Cardiac septum (tissue), 1 donor: ENCODE measurements at places on chromosomes 3 and 15.

- no peak for DNase-seq
Observed at GRCh38 chr3:63912768-63913588, 795 bp upstream of the SCAANT1 start.

- peak; percentile 54 for DNase-seq
Observed at GRCh38 chr15:28914483-28915023, 28.8 kb downstream of the APBA2 start.

- no peak for DNase-seq
Observed at GRCh38 chr15:87144775-87145174, 1065.1 kb downstream of the AGBL1 start.

GRCh38 chr15:101192081-101192480 is 59.8 kb downstream of the CHSY1 start:
- no peak for DNase-seq

- DNase-seq, result no peak
Observed at GRCh38 chr3:128740621-128741020, 14.6 kb downstream of the RAB7A start.

GRCh38 chr3:173553635-173554280 is 156.2 kb downstream of the NLGN1 start:
- DNase-seq, result no peak

DNA sequence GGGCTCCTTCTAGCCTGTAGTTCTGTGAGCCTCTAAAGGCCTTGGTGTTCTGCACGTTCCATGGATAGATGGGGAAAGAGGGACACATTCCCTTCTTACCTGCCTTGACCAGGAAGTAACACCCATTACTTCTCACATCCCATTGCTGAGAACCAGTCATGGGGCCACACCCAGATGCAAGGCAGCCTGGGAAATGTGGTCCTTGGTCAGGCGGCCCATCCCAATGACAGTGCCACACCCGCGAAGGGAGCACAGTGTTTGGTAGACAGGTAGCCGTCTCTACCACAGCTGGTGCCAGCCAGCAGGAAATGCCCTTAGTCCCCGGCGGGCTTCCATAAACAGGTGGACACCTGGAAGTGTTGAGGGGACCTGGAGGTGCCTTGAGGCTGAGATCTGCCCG is 23.2 kb upstream of the LCTL start:
- DNase-seq, result no peak

- DNase-seq, result no peak
Observed at GRCh38 chr3:60188803-60189202, 1062.4 kb downstream of the FHIT start.

- no peak for DNase-seq
Observed at GRCh38 chr3:138186221-138186620, 880 bp upstream of the ARMC8 start.

GRCh38 chr3:3309887-3310286 is 130.4 kb upstream of the CRBN start:
- DNase-seq, result no peak

GRCh38 chr15:34804113-34804512 is 8.8 kb upstream of the ACTC1 start:
- DNase-seq, result no peak

GRCh38 chr15:94258246-94258645 is 26.9 kb downstream of the MCTP2 start:
- no peak for DNase-seq

DNA sequence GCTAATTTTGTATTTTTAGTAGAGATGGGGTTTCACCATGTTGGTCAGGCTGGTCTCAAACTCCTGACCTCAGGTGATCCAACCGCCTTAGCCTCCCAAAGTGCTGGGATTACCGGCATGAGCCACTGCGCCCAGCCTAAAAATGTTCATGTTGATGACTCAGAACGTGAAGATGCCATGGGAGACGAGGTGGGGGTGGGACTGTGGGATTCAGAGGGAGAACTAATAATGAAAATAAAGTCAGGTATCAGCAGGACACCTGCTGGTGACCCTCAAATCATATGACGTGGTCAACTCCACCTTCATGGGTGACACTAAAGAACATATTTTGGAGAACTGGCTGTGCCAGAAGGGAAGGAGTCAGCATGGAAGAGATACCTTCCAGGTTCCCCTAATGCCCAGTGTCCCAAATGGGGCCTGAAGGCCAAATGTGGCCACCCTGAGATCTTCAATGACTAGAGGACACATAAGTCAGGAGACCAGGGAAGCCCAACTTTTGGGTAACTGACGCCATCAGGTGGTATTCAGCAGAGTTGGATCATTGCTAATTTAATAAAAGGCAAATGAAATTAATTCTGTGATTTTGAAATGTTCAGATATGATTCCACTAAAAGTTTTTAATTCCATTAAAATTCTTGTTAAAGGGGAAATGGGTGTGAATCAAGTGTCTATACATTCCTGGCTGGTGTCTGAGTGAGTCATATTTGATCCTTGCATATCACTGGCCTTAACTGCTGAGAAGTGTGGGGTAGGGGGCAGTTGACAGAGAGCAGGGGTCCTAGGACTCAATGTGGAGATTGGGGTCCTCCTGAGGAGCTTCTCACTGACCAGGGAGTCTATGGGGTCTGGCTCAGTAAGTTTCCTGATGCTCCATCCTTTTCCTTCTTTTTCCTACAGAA is 88.6 kb upstream of the GSK3B start:
- no peak for DNase-seq

GRCh38 chr15:87099916-87100315 is 1020.2 kb downstream of the AGBL1 start:
- no peak for DNase-seq

DNA sequence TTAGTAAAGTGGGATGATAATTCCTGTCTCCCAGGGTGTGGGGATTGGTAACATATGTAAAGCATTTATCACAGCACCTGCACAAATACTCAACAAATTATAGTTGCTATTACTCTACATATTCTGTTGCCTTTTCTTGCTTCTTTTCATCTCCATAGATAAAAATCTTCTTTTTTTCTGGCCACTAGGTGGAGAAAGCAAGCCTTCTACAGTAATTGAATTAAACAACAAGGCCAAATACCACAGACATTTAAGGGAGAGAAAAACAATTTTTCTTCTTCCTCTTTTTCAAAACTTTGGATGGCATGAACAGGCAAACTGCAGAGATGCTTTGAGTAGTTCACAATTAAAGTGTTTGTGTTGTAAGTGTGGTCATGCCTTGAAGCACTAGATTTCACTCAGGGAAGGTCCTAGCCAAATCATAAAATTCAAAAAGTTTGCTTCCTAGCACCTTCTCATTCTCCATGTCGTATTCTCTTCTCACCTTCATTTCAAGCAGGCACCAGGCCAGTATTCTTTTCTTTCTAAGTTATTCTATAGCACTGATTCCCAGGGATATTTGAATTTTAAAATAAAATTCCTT is 493.4 kb upstream of the TGFBR2 start:
- DNase-seq, result no peak

DNA sequence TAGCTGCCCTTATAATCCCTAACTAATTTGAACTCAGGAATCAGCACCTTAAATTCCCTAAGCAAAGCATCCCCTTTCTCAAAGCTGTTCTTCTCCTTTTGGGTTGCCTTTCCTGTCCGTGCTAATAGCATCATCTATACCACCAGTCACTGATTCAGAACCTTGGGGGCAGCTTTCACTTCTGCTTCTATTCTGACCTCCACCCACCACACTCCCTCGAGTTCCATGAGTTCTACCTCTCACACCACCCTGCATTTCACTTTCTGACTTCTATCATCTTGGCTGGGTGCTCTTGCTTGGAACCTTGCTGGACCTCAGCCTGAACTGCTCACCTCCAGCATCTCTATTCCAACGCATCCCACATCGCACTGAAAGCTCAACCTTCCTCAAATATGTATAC is 55.4 kb upstream of the KCNMB2 start:
- no peak for DNase-seq

DNA sequence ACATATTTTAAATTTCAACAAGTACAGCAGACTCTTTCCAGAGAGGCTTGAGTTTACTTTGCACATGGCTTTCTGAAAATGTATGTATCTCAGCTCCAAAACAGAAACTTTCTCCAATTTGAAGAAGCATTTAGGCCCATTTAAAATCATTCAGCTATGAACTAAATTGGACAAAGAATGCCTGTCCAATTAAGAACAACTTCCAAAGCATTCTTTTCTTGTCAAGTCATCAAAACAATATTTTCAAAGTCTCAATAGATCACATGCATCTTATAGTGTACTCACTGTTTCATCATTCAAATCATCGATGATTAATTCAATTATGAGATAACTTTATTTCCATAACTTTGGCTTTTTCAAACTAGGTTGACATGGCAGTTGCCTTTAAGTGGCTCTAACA is 95.2 kb downstream of the KBTBD8 start:
- no peak for DNase-seq

DNA sequence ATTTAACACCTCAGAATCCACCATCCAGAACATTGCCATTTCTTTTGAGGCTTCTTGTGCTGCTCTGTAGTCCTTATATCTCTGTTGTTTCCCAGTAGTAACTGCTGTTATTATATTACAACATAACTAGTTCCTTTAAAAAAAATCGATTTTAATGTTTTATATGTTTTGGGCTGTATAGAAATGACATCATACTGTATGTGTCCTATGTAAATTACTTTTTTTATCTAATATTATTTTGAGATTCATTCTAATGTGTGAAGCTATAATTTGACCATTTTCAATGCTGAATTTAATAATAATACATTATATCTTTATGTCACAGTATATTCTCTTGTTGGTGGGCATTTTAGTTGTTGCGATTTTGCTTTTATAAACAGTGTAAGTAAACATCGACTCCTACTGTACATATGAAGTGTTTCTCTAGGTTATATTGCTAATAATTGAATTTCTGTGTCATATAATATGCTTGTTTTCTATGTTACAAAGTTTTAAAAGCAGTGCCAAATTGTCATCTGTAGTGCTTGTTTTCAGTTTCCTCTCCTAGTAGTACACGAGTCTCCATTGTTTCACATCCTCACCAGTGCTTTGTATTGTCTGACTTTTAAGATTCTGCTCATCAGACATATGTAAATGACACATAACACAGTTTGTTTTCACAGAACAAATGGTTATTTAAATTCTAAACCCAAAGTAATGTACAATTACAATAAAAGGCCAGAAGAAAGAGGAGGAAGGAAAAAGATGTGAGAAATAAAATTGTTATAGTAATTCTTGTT is 172.0 kb upstream of the LRRFIP2 start:
- no peak for DNase-seq

- no peak for DNase-seq
Observed at GRCh38 chr3:79761441-79761840, 6.4 kb downstream of the ROBO1 start.

DNA sequence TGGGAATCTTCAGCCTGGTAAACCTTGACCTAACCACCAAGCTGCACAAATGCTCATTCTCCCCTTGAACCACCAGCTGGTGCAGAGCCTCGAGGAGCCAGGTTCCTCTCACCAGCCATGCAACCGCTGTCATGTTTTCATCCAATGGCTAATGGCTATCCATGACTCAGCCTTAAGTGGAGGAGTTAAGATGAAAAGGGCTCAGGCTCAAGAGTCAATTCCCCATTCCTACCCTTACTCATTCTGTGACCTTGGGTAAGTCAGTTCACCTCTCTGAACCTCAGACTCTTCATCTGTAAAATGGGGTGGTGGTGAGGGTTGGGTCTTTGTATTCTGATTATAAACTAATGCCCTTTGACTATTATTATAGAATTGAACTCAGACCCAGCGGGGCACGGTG is 515.6 kb downstream of the SHQ1 start:
- no peak for DNase-seq

GRCh38 chr3:196609343-196609775 is 30.1 kb upstream of the NRROS start:
- peak; percentile 94 for DNase-seq

DNA sequence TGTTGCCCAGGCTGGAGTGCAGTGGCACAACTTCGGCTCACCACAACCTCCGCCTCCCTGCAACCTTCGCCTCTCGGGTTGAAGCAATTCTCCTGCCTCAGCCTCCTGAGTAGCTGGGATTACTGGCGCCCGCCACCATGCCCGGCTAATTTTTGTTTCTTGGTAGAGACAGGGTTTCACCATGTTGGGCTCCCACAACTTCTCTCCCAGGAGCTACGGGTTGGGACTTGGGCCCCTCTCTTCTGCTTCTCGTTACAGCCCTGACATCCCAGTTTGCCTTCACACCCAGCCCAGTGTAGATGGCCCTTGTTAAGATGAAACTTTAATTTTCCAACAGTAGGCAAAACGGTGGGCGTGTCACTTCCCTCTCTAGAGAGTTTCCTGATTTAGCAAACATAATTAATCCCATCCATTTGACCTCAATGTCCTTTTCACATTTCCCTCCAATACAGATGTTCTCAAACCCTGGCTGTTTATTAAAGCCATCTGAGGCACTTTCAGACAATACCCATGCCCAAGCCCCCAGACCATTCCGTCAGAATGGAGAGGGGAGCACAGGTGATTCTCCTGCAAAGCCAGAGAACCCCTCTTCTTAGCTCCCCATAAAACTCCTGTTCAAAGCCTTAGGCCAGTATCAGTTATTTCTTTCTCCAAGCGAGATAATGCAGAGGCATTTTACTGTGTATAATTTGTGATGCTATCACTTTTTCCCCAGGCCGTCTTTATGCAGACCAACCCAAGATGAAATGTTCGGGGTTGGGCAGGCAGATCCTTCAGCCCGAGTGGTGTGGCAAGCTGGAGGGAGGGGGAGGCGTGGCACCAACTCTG is 245.7 kb downstream of the XXYLT1 start:
- DNase-seq, result peak; percentile 65

DNA sequence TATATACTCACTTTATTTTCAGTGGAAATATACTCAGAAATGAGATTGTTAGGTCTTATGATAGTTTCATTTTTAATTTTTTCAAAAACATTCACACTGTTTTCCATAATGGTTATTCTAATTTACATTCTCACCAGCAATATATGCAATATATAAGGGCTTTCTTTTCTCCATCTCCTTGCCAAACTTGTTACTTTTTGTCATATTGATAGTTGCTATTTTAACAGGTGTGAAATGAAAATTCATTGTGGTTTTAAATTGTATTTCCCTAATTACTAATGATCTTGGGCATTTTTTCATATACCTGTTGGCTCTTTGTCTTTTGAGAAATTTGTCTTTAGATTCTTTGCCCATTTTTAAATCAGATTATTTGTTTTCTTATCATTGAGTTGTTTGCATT is 325.2 kb downstream of the DIPK2A start:
- no peak for DNase-seq

GRCh38 chr3:187066228-187066995 is 72.9 kb downstream of the RPL39L start:
- DNase-seq, result no peak

DNA sequence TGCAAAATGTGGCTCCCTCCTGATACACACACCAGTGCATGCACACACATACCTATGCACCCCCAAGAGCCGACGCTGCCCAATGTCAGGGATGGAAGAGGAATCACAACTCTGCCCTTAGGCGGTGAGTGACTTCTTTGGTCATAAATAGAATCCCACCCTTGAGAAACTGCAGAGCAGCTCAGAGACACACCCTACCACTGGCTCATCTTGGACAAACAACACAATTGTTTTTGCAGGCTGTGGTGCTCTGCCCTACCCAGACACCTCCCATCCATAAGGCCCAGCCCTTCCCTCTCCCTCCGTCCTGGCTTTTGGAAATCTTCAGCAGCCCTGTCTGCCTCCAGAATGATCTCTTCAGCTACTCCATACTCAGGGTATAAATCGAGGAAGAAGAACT is 73.8 kb upstream of the HRH1 start:
- no peak for DNase-seq
